ENCODE measurements at places on chromosomes 6 and 20. TPM values are rescaled to one million over a fixed set of nuclear protein-coding genes. Genes with fewer than 3 reads are reported as not detected.

GRCh38 chr6:16713597-16713996, 47.7 kb downstream of the ATXN1 start:
- peak overlapping the region; percentile 92 for H3K27ac ChIP-seq
- DNase-seq, result no peak

DNA sequence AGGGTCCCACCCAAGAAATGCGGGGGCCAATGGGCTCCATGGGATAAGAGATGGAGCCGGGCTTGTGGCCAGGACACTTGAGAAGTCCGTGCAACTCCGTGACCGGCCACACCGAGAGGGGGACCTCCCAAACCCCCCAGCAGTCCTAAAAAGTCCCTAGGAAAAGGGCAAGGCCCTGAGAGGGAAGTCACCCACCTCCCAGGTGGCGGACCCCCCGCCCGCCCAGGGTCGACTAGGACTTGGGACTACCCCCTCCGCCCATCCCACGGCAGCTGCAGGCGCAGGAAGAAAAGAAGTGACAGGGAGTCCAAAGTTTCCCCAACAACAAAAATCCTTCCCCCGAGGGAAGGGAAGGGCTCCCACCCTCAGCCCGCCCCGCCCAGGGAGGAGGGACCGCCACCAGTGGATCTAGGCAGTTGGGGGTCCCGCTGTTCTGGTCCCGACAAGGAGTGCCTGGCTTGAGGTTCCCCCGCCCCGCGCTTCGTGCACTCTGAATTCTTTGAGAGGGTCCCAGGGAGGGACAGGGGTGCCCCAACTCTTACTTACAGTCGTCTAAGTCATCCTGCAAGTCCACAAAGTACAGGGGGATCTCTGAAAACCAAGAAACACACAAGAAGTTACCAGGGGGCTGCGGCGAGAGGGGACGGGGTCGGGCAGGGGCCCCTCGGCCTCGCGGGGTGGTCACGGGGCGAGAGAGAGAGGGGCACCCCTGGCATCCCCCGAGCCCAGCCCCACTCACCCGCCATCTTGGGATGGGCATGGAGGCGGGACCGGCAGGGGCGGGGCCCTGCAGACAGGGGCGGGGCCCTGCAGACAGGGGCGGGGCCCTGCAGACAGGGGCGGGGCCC, 611 bp upstream of the RAB22A start:
- peaks cover 9% of the 10 kb centered on the region for H3K36me3 ChIP-seq
- H3K27ac ChIP-seq, result peak overlapping the region; percentile 44
- H3K4me1 ChIP-seq, result peaks cover 10% of the 10 kb centered on the region
- no peaks in the 10 kb centered on the region for H3K27me3 ChIP-seq
- peak overlapping the region; percentile 99 for H3K4me3 ChIP-seq

- H3K27ac ChIP-seq, result no peak overlapping the region
- H3K27me3 ChIP-seq, result no peaks in the 10 kb centered on the region
- DNase-seq, result no peak
- no peak overlapping the region for H3K4me3 ChIP-seq
Observed at GRCh38 chr20:7323957-7324356, 556.5 kb downstream of the BMP2 start.

Gene ASIP
- polyA plus RNA-seq, result not detected

Gene SAPCD1
- 3.0 TPM for polyA plus RNA-seq

GRCh38 chr20:41116282-41116956, 20.9 kb upstream of the PLCG1 start:
- no peak for DNase-seq
- peaks cover 40% of the 10 kb centered on the region for H3K36me3 ChIP-seq
- no peaks in the 10 kb centered on the region for H3K27me3 ChIP-seq
- no peak overlapping the region for H3K4me3 ChIP-seq
- no peak overlapping the region for H3K27ac ChIP-seq
- H3K4me1 ChIP-seq, result no peaks in the 10 kb centered on the region

Gene MBOAT1
- polyA plus RNA-seq, result 2.3 TPM

DNA sequence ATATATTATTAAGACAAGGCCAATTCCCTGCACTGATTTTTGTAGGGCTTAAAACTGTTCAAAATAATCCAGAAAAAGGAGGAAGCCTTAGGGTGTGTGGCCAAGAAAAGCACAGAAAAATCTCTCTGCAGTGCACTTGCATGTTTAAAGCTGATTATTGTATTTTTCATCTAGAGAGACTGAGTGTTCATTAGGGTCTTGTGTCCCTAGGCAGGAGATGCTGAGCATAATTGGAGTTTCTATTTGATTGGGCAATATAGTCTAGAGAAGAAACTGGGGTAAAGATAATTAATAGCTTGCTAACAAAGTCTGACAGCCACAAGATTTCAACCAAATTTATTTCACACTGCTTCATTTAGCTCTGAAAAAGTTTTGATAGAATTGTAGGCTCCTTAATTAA, 2.4 kb downstream of the FLRT3 start:
- H3K27ac ChIP-seq, result no peak overlapping the region
- DNase-seq, result no peak
- H3K27me3 ChIP-seq, result peaks cover 2% of the 10 kb centered on the region
- H3K4me3 ChIP-seq, result no peak overlapping the region
- H3K4me1 ChIP-seq, result peaks cover 5% of the 10 kb centered on the region
- no peaks in the 10 kb centered on the region for H3K36me3 ChIP-seq

Gene RAMACL
- polyA plus RNA-seq, result 0.25 TPM

DNA sequence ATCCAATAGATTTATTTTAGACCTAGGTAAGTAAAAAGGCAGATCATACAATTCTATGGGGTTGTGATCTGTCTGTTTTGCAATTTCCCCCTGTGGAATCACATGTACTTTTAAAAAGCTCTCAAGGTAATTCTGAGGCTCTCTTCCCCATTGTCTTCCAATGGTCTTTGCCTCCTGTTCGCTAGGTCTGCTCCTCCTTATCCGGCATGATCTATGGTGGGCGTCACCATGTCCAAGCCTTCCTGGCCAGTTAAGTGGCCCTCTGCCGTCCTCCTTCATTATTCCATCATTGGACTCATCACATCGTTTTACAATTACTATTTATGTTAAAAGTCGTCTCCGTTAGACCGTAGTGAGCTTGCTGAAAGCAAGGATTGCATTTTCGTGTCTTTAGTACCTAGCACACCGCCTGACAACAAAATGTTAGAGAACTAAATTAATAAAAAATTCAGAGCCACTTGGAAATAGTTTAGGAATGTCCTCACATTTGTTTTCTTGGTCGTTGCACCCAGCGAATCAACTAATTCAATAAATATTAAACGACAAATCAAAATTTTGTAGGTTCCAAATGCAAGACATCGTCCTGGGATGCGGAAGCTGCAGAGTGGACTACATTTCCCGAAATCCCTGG, 2.2 kb upstream of the STXBP5 start:
- no peak for DNase-seq
- H3K27ac ChIP-seq, result peak overlapping the region; percentile 86
- peak overlapping the region; percentile 92 for H3K4me3 ChIP-seq
- H3K36me3 ChIP-seq, result no peaks in the 10 kb centered on the region
- no peaks in the 10 kb centered on the region for H3K27me3 ChIP-seq

GRCh38 chr20:18984238-18985200, 170.9 kb downstream of the SCP2D1 start:
- no peak overlapping the region for H3K4me3 ChIP-seq
- H3K36me3 ChIP-seq, result no peaks in the 10 kb centered on the region
- no peaks in the 10 kb centered on the region for H3K4me1 ChIP-seq
- no peak overlapping the region for H3K27ac ChIP-seq
- DNase-seq, result no peak

Gene BPIFA1
- polyA plus RNA-seq, result not detected

DNA sequence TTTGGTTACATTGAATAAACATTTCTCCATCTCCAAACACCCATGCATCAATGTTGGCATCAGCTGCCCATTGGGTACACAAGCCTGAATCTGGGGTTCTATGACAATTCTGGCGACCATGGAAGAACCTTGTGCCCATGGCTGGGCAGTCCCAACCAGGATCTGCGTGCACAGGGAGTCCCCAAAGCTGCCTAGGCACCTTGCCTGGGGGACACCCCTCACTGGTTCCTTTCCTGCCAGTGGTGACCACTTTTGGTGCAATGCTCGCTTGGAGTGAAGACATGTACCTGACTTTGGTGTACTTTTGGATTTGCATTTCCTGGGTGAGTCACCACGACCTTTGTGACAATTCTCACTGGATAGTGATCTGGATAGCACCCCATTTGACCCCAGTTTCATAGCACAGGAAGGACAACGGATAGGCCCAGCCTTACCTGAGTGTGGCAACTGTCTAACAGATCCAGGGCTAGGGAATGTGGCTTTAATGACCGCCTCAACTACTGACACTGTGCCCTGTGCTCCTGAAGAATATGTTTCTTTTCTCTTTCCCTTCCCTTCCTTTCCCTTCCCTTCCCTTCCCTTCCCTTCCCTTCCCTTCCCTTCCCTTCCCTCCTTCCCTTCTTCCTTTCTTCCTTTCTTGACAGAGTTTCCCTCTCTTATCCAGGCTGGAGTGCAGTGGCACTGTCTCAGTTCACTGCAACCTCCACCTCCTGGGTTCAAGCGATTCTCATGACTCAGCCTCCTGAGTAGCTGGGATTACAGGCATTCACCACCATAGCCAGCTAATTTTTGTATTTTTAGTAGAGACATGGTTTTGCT, 7.1 kb downstream of the SPINT3 start:
- no peaks in the 10 kb centered on the region for H3K27me3 ChIP-seq
- H3K36me3 ChIP-seq, result no peaks in the 10 kb centered on the region
- no peak overlapping the region for H3K4me3 ChIP-seq
- DNase-seq, result no peak
- H3K27ac ChIP-seq, result no peak overlapping the region

- no peaks in the 10 kb centered on the region for H3K27me3 ChIP-seq
- DNase-seq, result peak; percentile 71
- no peaks in the 10 kb centered on the region for H3K36me3 ChIP-seq
- no peak overlapping the region for H3K27ac ChIP-seq
Observed at GRCh38 chr6:131070061-131070460, 7.0 kb upstream of the EPB41L2 start.

GRCh38 chr6:132054525-132054924, 103.4 kb upstream of the CCN2 start:
- DNase-seq, result no peak
- no peak overlapping the region for H3K27ac ChIP-seq

Gene SLC32A1
- 0.04 TPM for polyA plus RNA-seq

GRCh38 chr20:49340161-49340966, 62.5 kb upstream of the ZNFX1 start:
- DNase-seq, result no peak
- no peak overlapping the region for H3K27ac ChIP-seq
- H3K4me3 ChIP-seq, result no peak overlapping the region
- H3K27me3 ChIP-seq, result peaks cover 9% of the 10 kb centered on the region
- H3K36me3 ChIP-seq, result no peaks in the 10 kb centered on the region
- peaks cover 2% of the 10 kb centered on the region for H3K4me1 ChIP-seq

GRCh38 chr20:11796026-11796425, 121.7 kb upstream of the BTBD3 start:
- peak; percentile 69 for DNase-seq
- H3K27ac ChIP-seq, result no peak overlapping the region
- no peak overlapping the region for H3K4me3 ChIP-seq
- H3K27me3 ChIP-seq, result no peaks in the 10 kb centered on the region
- H3K4me1 ChIP-seq, result no peaks in the 10 kb centered on the region

GRCh38 chr6:16625291-16626265, 135.7 kb downstream of the ATXN1 start:
- H3K36me3 ChIP-seq, result no peaks in the 10 kb centered on the region
- H3K27me3 ChIP-seq, result no peaks in the 10 kb centered on the region
- no peak overlapping the region for H3K4me3 ChIP-seq
- no peaks in the 10 kb centered on the region for H3K4me1 ChIP-seq
- DNase-seq, result no peak
- H3K27ac ChIP-seq, result no peak overlapping the region

DNA sequence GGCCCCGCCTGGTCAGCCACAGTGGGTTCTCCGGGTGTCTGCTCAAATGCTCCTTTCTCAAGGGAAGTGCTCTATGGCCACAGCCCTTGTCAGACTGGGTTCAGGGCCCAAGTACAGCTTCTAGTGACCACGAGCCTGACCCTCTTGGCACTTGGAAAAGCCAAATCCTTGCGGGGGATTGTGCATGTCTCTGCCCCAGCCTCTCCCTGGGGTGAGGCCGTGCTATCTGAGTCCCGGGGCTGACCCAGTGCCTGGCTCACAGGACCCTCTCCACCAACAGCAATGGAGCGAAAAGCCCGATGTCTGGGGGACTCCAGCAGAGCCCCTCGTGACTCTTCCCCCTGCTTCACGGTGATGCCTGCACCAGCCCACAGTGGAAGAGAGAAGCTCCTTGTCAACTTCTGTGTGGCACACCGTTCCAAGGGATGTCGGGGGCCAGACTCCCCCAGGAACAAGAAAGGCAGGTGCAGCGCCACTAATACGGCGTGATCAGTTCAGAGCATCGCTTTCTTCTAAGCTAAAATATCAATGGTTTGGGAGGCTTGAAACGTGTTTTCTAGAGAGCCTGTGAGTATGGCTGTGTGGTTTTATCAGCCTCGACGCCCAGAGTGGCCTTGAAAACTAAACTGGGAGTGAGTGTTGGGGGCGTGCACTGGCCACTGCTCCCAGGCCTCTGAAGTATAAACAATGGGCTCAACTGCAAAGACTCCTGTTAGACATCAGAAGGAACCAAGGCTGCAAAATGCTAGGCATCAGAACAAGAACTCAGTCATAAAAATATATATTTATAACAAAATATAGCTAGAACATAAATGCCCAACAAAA, 51.9 kb downstream of the DLL1 start:
- H3K27ac ChIP-seq, result no peak overlapping the region
- H3K4me1 ChIP-seq, result no peaks in the 10 kb centered on the region

- H3K27me3 ChIP-seq, result no peaks in the 10 kb centered on the region
- no peak overlapping the region for H3K4me3 ChIP-seq
- no peak for DNase-seq
- H3K27ac ChIP-seq, result no peak overlapping the region
Observed at GRCh38 chr6:168691774-168692173, 250.8 kb downstream of the SMOC2 start.

Gene SYCP2L
- not detected for polyA plus RNA-seq

Gene KIAA0408
- not detected for polyA plus RNA-seq

DNA sequence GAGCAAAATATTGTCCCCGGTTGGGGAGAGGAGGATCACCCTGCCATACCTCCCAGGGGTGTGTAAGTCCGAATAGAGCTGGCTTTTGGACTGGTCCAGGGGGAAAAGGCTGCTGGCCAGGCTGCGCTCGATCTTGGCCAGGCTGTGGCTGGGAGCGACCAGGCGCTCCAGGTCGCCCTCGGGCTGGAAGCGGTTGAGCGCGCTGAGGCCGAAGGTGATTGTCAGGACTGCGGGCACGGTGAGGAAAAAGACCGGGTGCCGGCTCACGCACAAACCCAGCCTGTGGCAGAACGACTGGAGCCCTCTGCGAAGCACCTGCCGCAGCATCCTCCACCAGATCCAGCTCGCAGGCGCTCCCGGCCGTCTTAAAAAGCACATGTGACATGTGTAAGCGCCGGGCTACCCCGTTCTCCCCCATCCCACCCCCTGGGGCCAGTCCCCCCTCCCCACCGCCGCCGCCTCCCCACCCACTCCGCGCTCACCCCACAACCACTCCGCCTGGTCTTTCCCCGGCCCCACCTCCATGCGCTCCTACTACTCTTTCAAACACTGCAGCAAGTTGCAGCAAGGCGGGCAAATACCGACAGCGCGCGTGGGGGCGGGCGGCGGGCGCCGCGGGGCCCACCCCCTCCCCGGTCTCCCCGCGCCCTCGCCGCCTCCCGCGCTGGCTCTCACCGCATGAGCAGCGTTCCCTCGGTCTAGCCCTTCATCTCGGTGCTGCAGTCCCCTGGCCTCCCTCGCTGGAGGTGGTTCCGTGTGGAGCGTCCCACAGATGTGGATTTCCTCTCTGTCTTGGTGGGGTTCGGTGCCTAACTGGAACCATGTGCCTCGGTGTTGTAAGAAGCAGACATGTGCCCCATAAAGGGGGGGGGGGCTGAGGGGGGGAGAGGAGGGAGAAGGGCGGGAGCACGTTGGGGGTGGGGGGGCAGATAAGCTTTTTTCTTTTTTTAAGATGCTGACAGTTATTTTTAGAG, 42.4 kb downstream of the PTCHD4 start:
- H3K27me3 ChIP-seq, result peaks cover 14% of the 10 kb centered on the region
- H3K36me3 ChIP-seq, result no peaks in the 10 kb centered on the region
- H3K27ac ChIP-seq, result no peak overlapping the region
